ENCODE measurements at places on chromosomes 16 and 17. TPM values are rescaled to one million over a fixed set of nuclear protein-coding genes. Genes with fewer than 3 reads are reported as not detected.
A peak's percentile ranks its signal among the peaks of the same experiment; 100 is the strongest.

GRCh38 chr16:50400967-50401348 is 32.2 kb upstream of the BRD7 start:
- DNase-seq = no peak

- no peak for DNase-seq
Measured at GRCh38 chr16:3465301-3465700, 21.8 kb downstream of the NAA60 start.

DNA sequence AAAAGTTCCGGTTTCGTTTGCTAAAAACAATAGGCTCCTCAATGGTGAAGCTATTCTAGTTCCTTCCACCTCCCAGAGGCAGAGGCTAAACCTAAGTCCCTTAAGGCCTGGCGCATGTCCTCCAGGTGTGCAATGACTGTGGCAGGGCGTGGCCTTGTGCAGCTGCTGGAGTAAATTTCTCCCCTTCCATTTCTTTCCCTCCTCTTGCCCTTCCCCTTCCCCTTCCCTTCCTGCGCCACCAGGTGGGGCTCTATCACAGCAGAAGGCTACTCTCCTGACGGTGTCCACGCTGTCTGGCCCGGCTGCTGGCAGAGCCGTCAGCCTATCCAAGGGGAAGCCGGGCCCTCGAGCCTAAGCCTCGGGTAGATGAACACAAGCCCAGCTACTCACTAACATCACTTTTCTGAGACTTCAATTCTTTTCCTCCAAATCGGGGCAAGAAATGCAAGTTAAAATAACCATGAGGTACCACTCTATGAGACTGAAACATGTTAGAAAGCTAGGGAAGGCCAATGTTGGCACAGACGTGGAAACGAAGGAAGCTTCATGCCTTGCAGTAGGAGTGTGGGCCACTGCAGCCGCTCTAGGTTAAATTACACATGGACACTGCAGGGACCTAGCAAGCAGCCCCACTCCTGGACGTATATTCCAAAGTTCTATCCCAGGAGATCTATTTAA is 34.4 kb downstream of the C16orf78 start:
- DNase-seq = peak; percentile 68

DNA sequence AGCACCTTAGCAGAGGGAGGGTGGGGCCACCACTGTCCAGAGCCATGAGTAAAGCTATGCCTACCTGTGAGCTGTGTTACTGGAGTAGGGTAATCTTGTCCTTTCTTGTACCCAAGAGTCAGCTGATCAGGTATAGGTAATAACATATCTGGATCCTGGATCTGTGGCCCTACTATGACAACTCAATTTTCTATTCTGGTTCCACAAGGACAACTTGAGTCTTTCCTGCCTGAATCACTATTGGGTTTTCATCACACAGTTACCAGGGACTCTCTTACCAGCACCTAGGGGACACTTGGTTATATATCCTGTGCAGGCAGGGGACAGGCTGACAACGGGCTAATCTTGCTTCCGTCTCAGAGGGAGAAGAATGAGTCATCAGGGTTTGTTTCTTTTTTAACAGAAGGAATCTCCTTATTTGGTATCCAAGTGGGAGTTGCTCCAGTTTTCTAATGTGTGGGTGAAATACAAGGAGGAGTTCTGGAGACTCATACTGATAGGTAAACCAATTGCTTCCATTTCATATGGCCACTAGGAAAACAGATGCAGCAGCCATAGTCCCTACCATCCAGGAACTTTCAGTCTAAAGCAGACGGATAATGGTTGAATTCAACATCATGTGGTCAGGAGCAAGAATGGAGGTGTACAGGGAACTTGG is 6.8 kb downstream of the ZNF267 start:
- DNase-seq = no peak

GRCh38 chr17:37824534-37825485 is 80.0 kb upstream of the HNF1B start:
- peak; percentile 70 for DNase-seq

DNA sequence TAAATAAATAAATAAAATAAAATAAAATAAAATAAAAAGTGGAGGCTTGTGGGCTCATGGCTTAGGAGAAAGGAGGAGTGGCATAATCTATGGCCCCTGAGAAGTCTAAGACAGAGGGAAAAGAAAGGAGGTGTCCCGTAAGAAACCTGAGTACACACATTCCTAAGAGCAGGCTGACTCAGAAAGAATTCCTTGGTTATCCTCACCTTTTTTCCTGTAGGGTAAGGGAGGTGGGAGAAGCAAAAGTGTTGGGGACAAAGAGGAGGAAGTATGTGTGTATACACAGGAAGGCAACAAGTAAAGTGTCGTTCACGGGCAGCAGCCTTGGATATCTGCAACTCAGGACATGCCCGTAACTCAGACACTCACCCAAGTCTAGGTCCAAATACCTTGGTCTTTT is 29.3 kb downstream of the MARF1 start:
- no peak for DNase-seq

DNA sequence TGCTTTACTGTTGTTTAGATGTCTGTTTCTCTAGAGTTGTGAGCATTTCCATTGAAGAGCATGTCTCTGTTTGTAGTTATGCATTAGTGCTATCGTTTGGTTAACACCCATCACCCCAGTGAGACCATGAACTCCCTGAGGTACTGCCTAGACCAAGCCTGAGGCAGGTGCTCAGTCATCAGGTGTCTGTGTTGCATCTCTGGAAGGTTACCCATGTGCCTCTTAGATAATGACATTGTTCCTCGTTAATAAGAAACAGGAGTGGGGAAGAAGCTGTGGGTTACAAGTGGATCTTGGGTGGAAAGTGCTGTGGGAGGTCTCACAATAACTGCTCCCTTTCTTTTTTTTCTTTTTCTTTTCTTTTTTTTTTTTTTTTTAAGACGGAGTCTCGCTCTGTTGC is 18.3 kb downstream of the DNAJA3 start:
- DNase-seq = no peak

GRCh38 chr16:2194852-2195321 is 1.5 kb downstream of the CASKIN1 start:
- DNase-seq = no peak

GRCh38 chr16:59971264-59971663 is 1237.1 kb upstream of the GOT2 start:
- DNase-seq = no peak

DNA sequence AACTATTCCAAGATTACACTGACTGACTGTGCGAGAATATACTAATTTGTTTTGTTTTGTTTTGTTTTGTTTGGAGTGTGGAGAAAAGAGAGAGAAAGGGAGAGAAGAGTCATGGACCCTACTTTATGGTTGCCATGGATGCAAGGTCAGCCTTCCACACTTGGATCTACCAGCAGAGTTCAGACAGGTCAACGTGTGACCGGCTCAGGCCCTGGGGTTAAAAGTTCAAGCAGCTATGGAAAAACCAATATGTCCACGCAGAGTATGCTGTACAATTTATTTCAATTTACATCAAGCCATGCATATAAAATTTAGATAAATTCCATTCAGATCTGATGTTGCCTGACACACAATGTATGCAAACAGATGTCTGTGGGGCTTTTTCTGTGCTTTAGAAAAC is 122.8 kb downstream of the SKAP1 start:
- no peak for DNase-seq

GRCh38 chr17:31926100-31926729 is 10.6 kb upstream of the SUZ12 start:
- no peak for DNase-seq

DNA sequence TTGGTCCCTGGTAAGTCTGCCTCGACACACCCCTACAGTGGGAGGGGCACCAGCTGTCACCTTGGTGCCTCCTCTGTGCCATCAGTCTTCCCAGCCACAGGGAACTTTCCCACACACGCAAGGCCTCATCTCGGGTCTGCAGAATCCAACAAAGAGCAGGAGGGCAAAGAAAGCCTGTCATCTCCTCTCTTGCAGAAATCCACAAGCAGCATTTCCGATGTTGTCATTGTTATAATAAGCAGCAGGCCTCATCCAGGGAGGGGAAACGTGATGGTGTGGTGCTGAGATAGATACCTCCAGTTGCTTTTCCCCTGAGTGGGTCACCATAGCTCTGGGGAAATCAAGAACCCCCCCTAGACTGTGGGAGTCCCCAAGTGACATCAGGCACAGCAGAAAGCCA is 110.4 kb downstream of the CMIP start:
- DNase-seq = no peak

GRCh38 chr16:7303052-7303610 is 29.5 kb upstream of the RBFOX1 start:
- no peak for DNase-seq

DNA sequence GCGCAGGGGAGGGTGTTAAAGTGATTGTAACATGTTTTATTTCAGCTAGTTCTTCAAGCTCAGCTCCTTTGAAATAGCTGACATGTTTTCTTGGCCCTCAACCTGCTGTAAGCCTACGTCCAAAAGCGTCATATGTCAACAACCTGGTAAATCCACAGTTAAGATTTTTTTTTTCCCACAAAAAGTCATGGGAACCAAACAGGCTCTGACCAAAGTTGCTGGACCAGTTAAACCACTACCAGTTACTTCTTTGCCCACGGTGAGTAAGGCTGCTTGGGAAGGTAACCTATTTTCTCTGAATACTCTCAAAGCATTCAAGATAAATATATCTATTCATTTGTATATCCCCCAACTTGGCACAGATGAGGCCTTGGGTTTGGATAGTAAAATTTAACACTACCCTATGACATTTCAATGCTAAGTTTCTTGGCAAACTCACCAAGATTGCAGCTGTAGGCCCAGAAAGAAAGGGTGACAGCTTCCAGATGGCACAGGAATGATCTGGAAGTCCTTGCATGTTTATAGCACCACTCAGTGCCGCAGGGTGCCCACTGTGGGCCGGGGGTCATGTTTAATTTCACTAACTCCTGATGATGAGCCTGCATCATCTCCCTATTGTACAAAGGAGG is 166.2 kb downstream of the XYLT1 start:
- peak; percentile 32 for DNase-seq

- no peak for DNase-seq
Measured at GRCh38 chr17:37859451-37859850, 64.8 kb upstream of the TBC1D3K start.

DNA sequence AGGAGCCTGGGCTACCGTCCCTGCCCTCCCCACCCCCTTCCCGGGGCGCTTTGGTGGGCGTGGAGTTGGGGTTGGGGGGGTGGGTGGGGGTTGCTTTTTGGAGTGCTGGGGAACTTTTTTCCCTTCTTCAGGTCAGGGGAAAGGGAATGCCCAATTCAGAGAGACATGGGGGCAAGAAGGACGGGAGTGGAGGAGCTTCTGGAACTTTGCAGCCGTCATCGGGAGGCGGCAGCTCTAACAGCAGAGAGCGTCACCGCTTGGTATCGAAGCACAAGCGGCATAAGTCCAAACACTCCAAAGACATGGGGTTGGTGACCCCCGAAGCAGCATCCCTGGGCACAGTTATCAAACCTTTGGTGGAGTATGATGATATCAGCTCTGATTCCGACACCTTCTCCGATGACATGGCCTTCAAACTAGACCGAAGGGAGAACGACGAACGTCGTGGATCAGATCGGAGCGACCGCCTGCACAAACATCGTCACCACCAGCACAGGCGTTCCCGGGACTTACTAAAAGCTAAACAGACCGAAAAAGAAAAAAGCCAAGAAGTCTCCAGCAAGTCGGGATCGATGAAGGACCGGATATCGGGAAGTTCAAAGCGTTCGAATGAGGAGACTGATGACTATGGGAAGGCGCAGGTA is 762 bp downstream of the CDK12 start:
- no peak for DNase-seq

- peak; percentile 25 for DNase-seq
Measured at GRCh38 chr16:79758615-79759346, 158.2 kb upstream of the MAF start.

GRCh38 chr16:68230176-68230571 is 5.8 kb downstream of the ESRP2 start:
- no peak for DNase-seq

- no peak for DNase-seq
Measured at GRCh38 chr17:19284005-19284959, 47.1 kb downstream of the EPN2 start.

DNA sequence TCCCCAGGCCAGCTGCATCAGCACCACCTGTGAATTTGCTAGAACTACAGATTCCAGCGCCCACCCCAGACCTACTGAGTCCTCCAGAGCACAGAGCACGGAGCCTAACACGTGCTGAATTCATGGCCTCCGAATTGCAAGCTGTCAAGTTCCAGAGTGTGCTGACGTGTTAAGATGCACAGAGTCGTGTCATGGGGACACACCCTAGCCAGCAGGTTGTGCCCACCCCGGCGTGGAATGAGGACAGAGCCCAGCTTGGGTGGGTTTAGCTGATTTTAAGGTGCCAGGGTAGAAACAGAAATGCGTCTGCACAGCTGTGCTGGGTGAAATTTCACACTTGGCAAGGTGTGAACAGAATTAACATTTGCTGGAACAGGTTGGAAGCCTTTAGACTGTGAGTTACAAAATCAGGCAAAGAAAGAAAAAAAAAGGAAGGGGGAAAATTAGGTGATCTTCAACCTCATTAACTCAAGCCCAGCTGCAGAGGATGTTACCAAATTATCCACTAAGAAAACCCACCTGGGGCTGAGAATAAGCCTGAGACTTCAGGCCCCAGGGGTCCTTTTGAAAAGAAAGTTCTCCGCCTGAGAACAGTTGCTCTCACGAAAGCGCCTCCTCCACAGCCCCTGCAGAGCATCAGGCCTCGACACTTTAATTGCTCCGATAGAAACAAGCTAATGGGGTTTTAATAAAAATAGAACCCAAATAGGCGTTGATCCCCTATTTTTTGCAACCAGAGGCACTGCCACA is 27.1 kb downstream of the GINS3 start:
- no peak for DNase-seq

CFAP97D1 gene
- 0.10 TPM for polyA plus RNA-seq

CD300E gene
- 0.23 TPM for polyA plus RNA-seq

ACSM5 gene
- polyA plus RNA-seq = 0.27 TPM

FGF11 gene
- 2.9 TPM for polyA plus RNA-seq

KRT39 gene
- polyA plus RNA-seq = 9.6 TPM

ITGAD gene
- polyA plus RNA-seq = not detected

EMP2 gene
- 58.9 TPM for polyA plus RNA-seq

HBA1 gene
- 6,933 TPM for polyA plus RNA-seq

ABCA6 gene
- polyA plus RNA-seq = 10.1 TPM

PHOSPHO1 gene
- 19.9 TPM for polyA plus RNA-seq

ZNF624 gene
- 7.6 TPM for polyA plus RNA-seq
